Gastrocnemius medialis (tissue), 4 donors: ENCODE measurements at places on chromosomes 1 and 21. TPM values are rescaled to one million over a fixed set of nuclear protein-coding genes. Genes with fewer than 3 reads are reported as not detected.

MT1HL1 gene
- total RNA-seq: not detected

WNT4 gene
- total RNA-seq: 1.1 TPM

ACTA1 gene
- 16,163 TPM for total RNA-seq

ZBTB8A gene
- total RNA-seq: 3.6 TPM

CTH gene
- 1.6 TPM for total RNA-seq

FAM78B gene
- 2.6 TPM for total RNA-seq

HIVEP3 gene
- 0.82 TPM for total RNA-seq

BARHL2 gene
- total RNA-seq: not detected

TFF3 gene
- 4.7 TPM for total RNA-seq

HCN3 gene
- total RNA-seq: 1.4 TPM

CFHR3 gene
- 0.49 TPM for total RNA-seq

FAM72C gene
- not detected for total RNA-seq

EFHD2 gene
- 7.0 TPM for total RNA-seq

CYP4A11 gene
- not detected for total RNA-seq

UTS2 gene
- not detected for total RNA-seq
